ENCODE measurements at places on chromosomes 12 and 14.
A peak's percentile ranks its signal among the peaks of the same experiment; 100 is the strongest.

GRCh38 chr14:71246539-71246938, 339.3 kb downstream of the PCNX1 start:
- H3K4me3 ChIP-seq: no peak overlapping the region
- H3K36me3 ChIP-seq: peaks cover 28% of the 10 kb centered on the region
- H3K4me1 ChIP-seq: peaks cover 46% of the 10 kb centered on the region
- no peaks in the 10 kb centered on the region for H3K27me3 ChIP-seq
- peak overlapping the region; percentile 93 for H3K27ac ChIP-seq
- peak; percentile 41 for DNase-seq

GRCh38 chr14:92902191-92902590, 20.8 kb upstream of the CHGA start:
- H3K27ac ChIP-seq: no peak overlapping the region
- H3K4me1 ChIP-seq: peaks cover 35% of the 10 kb centered on the region
- H3K36me3 ChIP-seq: no peaks in the 10 kb centered on the region

GRCh38 chr12:169528-170370, 44.2 kb downstream of the SLC6A12 start:
- no peak overlapping the region for H3K4me3 ChIP-seq
- no peaks in the 10 kb centered on the region for H3K36me3 ChIP-seq
- DNase-seq: no peak
- H3K4me1 ChIP-seq: peaks cover 15% of the 10 kb centered on the region
- peaks cover 28% of the 10 kb centered on the region for H3K27me3 ChIP-seq
- no peak overlapping the region for H3K27ac ChIP-seq

DNA sequence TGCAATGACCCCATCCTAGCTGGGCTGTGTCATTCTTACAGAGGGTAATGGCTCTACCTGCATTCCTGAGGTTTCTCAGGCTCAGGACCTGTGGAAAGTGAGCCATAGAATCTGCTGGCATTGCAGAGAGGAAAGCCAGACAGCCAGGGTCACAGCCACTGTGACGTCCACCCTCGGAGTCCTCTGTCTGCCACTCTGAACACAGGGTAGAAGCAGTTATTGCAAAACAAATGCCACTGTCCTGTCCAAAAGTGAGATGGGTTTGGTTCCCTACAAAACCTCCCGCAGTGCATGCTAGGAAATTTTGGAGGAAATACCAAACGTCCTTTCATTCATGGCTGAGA, 37.8 kb downstream of the TNFAIP2 start:
- H3K27ac ChIP-seq: no peak overlapping the region
- H3K4me3 ChIP-seq: no peak overlapping the region
- H3K36me3 ChIP-seq: no peaks in the 10 kb centered on the region

DNA sequence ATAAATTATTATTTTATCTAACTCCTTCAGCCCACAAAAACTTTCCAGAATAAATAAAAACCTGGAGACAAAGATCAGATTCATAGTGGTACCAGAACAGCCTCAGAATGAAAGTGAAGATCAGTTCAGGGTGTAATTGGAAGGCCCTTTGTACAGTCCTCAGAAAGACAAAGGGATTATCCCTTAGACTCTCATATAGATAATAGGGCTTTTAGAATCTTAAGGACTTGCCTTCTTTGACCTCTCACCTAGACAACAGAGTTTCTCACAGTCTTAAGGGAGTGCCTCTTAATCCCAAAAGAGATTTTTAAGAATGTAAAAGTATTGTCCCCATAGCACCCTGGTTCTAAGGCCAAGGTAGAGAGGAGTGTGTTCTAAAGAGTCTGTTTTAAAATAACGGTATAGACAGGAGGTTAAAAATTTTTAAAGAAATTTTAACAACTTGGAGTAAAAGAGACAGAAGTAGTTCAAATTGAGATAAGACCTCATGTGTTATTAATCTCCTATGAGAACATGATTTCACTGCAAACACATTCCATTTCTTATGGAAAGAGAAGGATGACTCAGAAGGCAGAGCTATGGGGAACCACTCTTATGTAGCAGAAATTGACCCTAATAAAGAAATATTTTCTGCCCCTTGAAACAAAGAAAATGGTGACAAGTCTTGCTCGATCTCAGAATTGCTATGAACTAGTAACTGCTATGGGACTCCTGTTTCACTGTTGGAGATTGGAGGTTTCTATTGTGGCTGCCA, 24.2 kb upstream of the NOVA1 start:
- no peak overlapping the region for H3K27ac ChIP-seq
- no peak overlapping the region for H3K4me3 ChIP-seq
- H3K4me1 ChIP-seq: no peaks in the 10 kb centered on the region
- DNase-seq: no peak

DNA sequence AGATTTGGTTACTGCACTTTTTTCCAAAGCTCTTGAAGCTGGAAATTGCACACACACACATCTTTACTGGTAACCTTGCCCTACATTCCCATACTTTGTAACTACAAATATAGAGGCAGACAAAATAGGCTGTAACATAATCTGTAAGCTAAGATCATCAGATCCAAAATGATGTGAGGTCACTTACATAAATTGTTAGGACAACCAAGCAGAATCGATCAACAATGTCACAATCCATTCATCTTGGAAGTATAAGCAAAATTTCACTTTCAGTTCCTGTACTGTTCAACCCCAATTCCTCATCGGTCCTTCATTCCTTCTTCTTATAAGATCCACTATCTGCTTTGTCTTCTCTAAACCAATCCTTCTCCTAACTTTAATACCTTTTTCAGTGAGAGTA, 72.6 kb downstream of the EPS8 start:
- H3K36me3 ChIP-seq: no peaks in the 10 kb centered on the region
- H3K27me3 ChIP-seq: peaks cover 6% of the 10 kb centered on the region
- H3K4me3 ChIP-seq: no peak overlapping the region
- H3K27ac ChIP-seq: no peak overlapping the region

DNA sequence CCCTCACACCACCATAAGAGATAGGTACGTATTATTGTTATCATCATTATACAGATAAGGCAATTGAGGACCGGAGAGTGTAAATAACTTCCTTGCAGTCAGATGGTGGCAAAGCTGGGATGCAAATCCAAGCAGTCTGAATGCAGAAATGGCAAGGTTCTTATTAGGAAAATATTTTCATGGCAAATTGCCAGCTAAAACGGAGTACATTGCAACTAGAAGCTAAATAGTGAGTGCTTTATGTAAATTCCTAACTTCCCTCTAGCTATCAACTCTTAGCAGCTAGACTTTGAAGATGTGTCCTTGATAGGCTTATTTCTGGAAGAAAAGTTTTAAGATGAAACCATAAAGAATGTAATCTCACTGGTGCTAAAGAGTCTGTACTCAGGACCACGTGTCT, 323.9 kb upstream of the DIO2 start:
- no peak overlapping the region for H3K27ac ChIP-seq
- H3K27me3 ChIP-seq: no peaks in the 10 kb centered on the region
- no peak for DNase-seq
- no peak overlapping the region for H3K4me3 ChIP-seq
- no peaks in the 10 kb centered on the region for H3K36me3 ChIP-seq
- no peaks in the 10 kb centered on the region for H3K4me1 ChIP-seq

- H3K27ac ChIP-seq: no peak overlapping the region
- H3K4me3 ChIP-seq: no peak overlapping the region
- H3K27me3 ChIP-seq: no peaks in the 10 kb centered on the region
- peaks cover 47% of the 10 kb centered on the region for H3K4me1 ChIP-seq
- DNase-seq: no peak
Measured at GRCh38 chr12:108827941-108828340, 29.4 kb downstream of the SSH1 start.

DNA sequence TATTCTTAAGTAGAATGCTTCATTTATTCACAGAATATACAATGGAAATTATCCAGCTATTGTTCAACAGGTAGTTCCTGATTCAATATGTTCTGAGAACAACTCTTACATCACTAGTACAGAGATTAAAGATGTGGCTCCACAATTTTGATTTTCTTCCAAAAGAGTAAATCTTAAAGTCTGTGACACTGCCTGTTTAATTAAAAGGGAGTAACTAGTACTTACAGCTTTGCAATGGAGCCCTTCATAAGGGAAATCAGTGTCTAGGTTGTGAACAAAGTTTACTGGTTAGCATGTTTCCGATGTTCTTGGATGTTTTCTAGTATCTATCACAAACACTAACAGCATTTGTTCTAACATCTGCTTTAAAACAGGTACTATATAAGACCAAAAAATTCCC, 30.8 kb downstream of the MIA2 start:
- no peak for DNase-seq
- H3K4me1 ChIP-seq: peaks cover 33% of the 10 kb centered on the region
- peaks cover 16% of the 10 kb centered on the region for H3K36me3 ChIP-seq

DNA sequence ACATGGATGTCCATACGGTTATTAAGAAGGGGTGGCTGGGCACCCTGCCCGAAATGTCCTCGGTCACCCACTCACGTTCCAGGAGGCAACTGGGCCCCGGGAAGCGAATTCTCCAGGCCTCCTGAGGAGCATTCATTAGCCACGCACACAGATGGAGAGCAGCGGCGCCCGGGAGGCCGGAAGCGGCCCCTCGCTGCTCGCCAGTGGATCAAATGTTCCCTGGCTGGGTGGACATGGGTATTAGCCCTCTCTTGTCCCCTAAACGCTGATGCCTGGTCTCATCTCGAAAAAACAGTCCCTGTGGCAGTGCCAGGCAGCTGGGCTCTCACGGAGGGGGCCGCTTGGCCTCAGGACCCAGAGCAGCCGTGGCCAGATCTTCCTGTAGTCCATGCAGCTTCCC, 59.0 kb upstream of the DLK1 start:
- peaks cover 6% of the 10 kb centered on the region for H3K4me1 ChIP-seq
- DNase-seq: no peak
- H3K27ac ChIP-seq: no peak overlapping the region
- H3K36me3 ChIP-seq: no peaks in the 10 kb centered on the region

GRCh38 chr12:57902478-57902969, 38.8 kb upstream of the ATP23 start:
- H3K4me1 ChIP-seq: peaks cover 30% of the 10 kb centered on the region
- H3K36me3 ChIP-seq: no peaks in the 10 kb centered on the region
- no peak overlapping the region for H3K4me3 ChIP-seq
- DNase-seq: no peak
- peaks cover 25% of the 10 kb centered on the region for H3K27me3 ChIP-seq
- H3K27ac ChIP-seq: no peak overlapping the region

- no peaks in the 10 kb centered on the region for H3K27me3 ChIP-seq
- no peak overlapping the region for H3K27ac ChIP-seq
Measured at GRCh38 chr12:28933864-28934527, 215.1 kb upstream of the FAR2 start.

DNA sequence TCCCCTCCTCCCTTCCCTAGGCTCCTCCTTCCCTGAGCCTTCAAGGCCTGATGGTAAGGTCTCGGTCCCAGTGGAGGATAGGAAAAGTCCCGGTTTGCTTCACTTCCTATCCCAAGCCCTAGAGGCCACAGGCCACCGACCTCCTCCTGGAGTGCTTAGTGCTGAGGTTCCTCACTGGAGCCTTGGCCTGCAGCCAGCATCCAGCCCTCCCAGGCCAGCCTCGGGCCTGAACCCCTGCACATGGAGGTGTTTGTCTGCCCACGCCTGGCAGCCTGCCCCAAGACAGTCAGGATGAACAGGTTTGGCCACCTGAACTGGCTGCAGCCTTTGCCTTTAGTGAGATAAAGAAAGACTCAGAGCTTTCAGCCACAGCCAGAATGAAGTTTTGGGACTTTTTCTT, 15.8 kb upstream of the KRT7 start:
- H3K4me1 ChIP-seq: peaks cover 5% of the 10 kb centered on the region
- DNase-seq: no peak
- H3K27me3 ChIP-seq: peaks cover 68% of the 10 kb centered on the region

DNA sequence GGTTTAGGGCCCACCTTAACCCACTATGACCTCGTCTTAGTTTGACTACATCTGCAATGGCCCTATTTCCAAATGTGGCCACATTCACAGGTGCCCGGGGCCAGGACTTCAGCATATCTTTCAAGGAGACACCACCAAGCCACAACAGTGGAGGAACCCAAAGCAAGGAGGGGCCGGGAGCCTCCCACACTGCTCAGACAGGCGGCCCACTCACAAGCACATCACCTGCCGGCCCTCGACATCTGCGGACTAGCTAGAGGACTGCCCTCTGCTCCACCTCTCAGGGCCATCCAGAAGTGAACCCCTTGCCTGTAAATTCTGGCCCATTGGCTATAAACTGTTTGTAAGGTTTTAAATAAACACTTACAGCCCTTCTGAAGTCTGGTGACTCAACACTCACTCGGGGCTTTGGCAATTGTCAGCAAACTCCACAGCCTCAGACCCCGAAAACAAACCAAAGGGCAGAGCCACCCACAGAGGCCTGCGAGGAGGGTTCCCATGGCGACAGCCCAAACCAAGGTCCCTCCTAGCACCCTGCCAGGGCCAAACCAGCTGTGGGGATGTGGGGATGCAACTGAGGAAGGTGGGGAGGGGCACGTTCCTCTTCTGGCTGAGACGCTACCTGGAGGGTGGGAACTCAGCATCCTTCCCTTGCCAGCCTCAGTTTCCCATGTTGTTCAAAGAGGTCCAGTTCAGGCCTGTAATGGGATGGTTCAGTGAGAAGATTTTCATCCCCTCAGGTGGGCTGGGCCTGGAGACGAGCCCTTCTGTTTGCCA, 95.8 kb downstream of the DICER1 start:
- peaks cover 19% of the 10 kb centered on the region for H3K4me1 ChIP-seq
- peaks cover 5% of the 10 kb centered on the region for H3K27me3 ChIP-seq
- no peak for DNase-seq
- H3K36me3 ChIP-seq: no peaks in the 10 kb centered on the region

DNA sequence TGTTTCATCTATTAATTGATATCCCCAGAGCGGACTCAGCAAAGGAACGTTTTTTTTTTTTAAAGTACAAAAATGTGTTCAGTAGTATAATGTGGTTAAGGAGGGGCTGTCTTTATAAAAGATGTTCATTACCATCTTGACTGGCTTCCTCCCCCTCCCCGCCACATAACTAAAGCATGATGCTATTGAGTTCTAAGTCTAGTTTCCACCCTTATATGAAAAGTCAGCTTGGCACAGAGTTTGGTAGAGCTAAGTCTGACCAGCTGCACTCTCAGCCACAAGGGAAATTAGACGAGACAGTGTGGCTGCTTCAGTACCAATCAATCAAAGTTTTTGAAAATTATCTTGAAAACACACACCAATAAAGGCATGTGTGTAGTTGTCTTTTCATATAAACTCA, 1.9 kb upstream of the MYBPC1 start:
- H3K4me1 ChIP-seq: no peaks in the 10 kb centered on the region
- no peak overlapping the region for H3K27ac ChIP-seq
- DNase-seq: no peak
- H3K4me3 ChIP-seq: no peak overlapping the region

GRCh38 chr12:122420471-122421162, 1.9 kb downstream of the CLIP1 start:
- no peak overlapping the region for H3K27ac ChIP-seq
- H3K4me3 ChIP-seq: peak overlapping the region; percentile 82
- H3K27me3 ChIP-seq: peaks cover 9% of the 10 kb centered on the region
- H3K4me1 ChIP-seq: peaks cover 46% of the 10 kb centered on the region

- peaks cover 27% of the 10 kb centered on the region for H3K36me3 ChIP-seq
- H3K27me3 ChIP-seq: no peaks in the 10 kb centered on the region
Measured at GRCh38 chr12:14260011-14260993, 105.2 kb upstream of the ATF7IP start.
